ENCODE measurements at places on chromosomes 11 and 22.
A peak's percentile ranks its signal among the peaks of the same experiment; 100 is the strongest.

GRCh38 chr11:129275828-129276227, 83.7 kb upstream of the ARHGAP32 start:
- no peak for DNase-seq

DNA sequence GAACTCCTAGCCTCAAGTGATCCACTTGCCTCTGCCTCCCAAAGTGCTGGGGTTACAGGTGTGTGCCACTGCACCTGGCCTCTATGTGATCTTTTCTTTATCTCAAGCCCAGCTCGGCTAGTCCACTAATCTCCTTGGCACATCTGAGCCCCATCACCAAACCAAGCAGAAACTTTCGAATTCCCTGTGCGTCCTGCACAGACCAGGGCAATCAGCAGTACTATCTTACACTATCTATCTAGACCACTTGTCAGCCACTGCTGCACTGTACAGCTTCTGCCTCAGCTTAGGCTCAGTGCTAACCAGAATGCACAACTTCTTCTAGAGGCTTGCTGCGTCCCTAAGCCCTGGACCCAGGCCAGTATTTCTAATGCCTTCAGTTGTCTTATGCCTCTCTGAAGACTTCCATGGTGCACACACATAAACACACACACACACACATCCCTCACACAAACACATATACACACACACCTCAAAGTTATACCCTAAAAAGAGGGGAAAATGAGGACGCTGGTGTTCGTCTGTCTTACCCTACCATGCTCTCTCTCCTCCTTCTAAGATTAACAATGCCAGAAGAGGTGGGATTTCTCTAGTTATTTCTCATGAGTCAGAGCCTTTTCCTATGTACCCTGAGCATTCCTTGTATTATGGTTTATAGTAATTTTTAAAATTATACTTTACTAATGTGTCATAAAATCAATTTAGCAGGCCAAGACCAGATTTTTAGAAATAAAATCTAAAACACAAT, 59.3 kb upstream of the FAM181B start:
- no peak for DNase-seq

- DNase-seq = no peak
Measured at GRCh38 chr11:46306296-46306853, 28.9 kb downstream of the CREB3L1 start.

DNA sequence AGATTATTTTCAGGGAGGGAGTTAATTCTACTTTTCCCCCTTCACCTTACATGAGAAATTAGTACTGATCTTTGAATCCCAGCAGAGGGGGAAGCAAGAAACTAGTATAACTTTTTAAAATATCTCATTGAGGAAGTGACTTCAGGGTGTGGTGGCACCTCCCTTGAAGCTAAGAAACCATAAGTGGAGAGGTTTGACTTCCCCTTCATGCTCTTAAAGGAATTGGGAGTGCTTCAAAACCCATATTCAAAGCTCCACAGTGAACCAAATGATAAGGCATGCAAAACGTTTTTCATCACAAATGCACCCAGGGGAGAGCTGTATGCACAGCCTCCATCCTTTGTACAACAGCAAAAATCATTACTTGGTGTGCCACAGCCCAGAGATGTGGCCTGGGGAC, 540 bp downstream of the MS4A14 start:
- DNase-seq = no peak

DNA sequence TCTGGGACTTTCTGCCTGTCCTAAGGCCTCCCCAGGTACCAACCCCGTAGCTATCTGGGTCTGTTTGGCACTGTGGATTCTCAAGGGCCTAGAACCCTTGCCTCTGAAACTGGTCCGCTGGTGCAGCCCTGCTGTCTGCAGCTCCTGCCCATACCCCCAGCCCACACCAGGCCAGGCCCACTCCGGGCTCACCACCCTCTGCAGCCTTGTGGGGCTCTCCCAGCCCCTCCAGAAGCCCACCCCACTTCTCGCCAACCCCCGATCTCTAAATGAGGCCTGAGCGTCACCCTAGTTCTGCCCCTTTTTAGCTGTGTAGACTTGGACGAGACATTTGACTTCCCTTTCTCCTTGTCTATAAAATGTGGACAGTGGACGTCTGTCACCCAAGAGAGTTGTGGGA, 4.7 kb downstream of the KLHDC7B start:
- no peak for DNase-seq

- DNase-seq = no peak
Measured at GRCh38 chr11:16226245-16226644, 130.1 kb downstream of the SOX6 start.

GRCh38 chr11:1701091-1701807, 4.3 kb downstream of the KRTAP5-6 start:
- DNase-seq = no peak

DNA sequence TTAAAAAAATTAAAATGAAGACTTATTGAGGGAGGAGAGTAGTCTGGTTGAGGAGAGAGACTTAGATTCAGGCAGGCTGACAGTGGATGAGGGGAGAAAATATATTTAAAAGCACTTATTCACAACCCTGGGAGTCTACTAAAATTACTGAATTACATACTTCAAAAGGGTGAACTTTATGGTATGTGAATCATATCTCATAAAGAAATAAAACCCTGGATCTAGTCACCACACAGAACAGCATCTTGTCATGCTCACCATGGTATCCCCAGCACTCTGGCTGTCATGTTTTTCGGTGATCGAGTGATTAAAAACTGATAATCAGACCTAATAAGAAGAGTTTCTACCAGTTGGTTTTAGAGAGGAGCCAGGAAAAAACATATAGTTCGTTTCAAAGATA, 11.0 kb downstream of the TEAD1 start:
- DNase-seq = no peak

GRCh38 chr11:72471005-72471898, 36.9 kb upstream of the CLPB start:
- peak; percentile 48 for DNase-seq

DNA sequence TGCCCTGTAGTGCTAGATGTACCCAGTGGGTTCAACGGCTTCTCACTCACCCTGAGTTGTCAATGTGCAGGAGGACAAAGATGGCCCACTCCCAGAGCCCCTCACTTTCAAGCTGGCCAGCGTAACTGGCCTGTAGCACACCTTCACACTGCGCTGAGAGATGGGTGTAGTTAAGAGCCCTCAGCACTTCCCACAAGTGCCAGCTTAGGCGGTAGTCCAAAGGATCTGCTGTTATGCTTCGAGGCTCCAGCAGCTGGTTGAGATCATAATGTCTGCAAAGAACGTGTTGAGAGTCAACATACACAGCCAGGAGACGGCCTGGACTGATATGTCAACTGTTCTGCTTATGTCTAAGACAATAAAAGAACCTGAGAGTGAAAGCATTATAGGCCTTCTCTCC, 14.7 kb upstream of the CHRNA10 start:
- no peak for DNase-seq

DNA sequence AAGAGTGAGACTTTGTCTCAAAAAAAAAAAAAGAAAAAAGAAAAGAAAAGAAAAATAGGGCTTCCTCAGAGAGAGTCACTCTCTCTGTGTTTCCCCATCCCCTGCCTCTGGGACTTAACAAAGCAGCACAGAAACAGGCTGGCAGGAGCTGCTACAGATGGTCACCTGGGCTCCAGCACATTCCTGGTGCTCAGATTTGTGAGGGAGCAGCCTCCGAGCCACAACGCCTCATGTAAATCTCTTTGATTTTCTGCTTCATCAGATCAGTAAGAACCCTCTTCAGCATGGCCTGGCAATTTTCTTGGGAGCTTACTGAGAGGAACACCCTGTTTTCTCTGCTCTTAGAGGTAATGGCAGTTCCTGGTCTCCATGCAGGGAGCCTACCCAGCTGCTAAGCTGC, 15.2 kb upstream of the LDHA start:
- no peak for DNase-seq

DNA sequence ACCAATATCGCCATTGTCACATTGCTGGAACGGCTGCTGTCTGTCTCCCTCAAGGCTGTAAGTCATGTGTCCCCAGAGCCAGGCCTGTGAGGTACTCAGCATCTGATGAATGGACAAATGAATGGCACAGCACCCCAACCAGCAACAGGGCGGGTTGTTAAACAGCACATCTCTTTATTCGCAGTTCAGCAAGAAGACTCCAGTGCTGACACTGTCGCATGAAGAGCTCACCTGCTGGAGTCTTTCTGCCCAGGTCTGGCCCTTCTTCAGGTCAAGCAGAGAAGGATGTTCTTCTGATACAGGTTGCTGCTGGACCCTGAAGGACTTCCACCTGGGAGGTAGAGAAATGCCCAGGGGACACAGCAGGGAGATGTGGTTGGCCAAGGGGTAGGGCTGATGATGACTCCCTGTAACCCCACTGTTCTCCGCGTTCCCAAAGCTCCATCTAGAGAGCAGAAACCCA, 4.8 kb downstream of the SPATA19 start:
- no peak for DNase-seq

DNA sequence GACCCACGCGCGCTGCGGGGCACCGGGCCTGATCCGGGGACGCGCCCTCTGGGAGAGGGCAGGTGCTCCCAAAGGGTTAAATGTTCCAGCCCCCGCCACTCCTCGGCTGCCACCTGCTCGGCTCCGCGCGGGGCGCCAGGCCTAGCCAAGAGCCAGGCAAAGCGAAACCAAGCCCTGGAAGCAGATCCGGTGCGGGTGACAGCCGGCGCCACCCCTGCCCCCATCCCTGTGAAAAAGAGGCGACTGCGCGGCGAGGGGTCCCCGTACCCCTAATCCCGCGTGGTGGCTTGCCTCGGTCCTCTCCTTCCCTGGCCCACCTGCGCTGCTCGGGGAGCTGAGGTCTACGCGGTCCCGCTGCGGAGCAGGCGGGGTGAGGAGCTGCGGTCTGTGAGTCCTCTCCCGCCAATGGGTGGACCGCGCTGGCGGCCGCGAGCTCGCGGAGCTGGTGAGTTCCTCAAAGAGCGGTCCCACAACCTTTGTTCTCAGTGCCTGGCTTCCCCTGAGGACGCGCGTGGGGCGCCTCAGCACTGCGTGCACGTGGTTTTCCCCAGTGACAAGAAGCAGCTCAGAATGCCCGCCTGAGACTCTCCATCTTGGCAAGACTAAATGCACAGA, at the start of gene ME3:
Gene ME3 (minus strand): TSS at position 610 of the 615 bp plus-strand sequence.
- DNase-seq = peak; percentile 33

DNA sequence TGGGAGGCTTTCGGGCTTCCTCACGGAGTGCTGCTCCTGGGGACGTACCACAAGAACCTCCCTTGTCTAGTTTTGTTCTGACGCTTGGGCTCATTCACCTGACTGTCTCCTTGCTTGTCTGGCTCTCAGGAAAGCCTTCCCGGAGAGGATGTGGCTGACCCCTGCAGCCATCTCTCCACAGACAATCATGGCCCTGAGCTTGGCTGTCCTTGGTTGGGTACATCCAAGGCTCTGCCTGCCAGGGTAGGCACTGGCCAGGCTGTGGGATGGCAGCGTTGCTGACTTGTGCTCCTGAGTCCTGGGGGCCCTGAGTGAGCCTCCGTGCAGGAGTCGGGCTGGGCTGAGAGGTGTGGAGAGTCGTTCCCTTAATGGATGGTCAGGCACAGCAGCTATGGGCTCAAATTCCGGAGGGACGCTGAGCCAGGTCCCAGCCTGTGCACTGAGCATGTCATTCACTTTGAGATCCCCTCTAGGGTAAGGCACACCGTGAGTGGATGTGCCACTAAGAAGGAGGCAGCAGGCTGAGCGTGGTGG, 32.8 kb downstream of the BCR start:
- DNase-seq = no peak

- no peak for DNase-seq
Measured at GRCh38 chr22:35368386-35368785, 12.5 kb upstream of the HMOX1 start.

- DNase-seq = no peak
Measured at GRCh38 chr11:107956543-107956942, 28.3 kb downstream of the RAB39A start.

DNA sequence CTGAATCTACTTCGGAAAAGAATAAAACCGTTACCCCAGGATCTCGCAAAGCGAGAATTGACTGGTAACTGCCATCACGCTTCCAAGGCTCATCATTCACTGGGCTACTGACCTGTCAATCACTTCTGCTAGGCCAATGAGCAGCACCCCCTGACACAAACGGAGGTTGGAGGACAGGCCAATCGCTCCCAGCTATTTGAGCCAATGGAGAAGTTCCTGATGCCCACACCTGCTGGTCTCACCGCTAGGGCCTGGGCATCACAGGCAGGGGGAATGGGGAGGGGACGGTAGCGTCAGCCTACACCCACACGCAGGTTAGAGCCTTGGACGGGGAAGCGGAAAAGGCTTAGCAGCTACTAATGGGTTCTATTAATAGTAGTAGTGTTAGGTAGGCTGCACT, 56.7 kb upstream of the CHST1 start:
- no peak for DNase-seq

GRCh38 chr22:38109371-38110001, 998 bp downstream of the BAIAP2L2 start:
- DNase-seq = no peak

- DNase-seq = peak; percentile 49
Measured at GRCh38 chr11:107565219-107565937, at the start of gene ALKBH8. Gene ALKBH8, minus strand, starts transcription at chr11:107565735. Its CDS starts 4,842 bp downstream, at chr11:107560893.

- no peak for DNase-seq
Measured at GRCh38 chr11:13262096-13262495, 15.5 kb upstream of the BMAL1 start.

DNA sequence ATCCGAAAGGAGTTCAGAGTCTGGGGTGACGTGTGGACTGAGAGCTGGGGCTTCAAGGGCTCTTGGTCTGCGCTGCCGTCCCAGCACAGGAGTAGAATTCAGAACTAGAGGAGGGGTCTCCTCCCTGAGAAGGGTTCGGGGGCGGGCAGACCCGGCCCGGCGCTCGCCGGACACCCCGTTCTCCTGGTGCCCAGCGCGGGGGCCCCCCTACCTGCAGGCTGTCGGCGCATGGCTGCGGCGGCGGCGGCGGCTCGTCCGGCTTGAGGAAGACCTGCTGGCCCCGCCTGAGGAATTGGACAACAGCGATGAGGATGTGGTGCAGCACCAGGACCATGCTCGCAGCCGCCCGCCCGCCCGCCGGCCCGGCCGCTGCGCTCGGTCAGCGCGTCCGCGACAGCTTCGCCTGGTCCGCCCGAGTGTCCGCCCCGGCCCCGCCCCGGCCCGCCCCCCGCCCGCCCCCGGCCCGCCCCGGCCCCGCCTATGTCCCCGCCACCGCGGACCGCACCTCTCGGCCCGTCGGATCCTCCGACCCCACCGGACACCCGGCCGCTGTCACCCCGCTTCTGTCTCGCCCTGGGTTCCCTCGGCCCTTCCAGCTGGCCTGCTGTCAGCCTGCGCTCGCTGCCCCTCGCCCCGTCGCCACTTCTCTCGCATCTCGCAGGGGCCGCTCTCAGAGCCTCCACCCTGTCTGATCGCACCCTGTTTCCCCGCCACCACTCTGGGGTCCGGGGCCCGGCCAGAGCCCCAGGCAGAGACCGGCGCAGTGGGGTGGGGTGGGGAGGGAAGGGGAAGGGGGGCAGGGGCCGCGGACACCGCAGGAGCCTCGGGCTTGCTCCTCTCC, 32.0 kb downstream of the PDE2A start:
- DNase-seq = no peak

- no peak for DNase-seq
Measured at GRCh38 chr11:43497144-43497543, 138.4 kb downstream of the TTC17 start.

DNA sequence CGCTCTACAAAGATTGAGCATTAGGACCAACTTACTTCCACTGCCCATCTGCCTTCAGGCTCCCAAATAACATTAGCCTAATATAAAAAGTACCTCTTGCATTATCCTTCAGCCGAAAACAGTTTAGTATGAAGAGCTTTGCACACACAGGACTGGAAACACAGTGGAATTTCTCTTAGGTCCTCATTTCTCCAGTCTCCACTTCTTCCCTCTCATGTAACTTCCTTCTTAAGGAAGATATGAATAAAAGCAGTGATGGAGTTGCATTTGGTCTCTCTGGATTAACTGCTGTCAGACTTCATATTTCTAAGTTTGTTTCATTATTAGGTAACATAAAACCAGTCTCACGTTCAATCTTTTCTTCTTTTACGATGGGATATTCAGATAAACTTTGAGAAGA, 5.6 kb upstream of the MPEG1 start:
- DNase-seq = no peak

All from NCI-H1417 treated with DMSO at 0.1 percent for 48 hours (cell line).